ENCODE measurements at places on chromosomes 6 and 20.

DNA sequence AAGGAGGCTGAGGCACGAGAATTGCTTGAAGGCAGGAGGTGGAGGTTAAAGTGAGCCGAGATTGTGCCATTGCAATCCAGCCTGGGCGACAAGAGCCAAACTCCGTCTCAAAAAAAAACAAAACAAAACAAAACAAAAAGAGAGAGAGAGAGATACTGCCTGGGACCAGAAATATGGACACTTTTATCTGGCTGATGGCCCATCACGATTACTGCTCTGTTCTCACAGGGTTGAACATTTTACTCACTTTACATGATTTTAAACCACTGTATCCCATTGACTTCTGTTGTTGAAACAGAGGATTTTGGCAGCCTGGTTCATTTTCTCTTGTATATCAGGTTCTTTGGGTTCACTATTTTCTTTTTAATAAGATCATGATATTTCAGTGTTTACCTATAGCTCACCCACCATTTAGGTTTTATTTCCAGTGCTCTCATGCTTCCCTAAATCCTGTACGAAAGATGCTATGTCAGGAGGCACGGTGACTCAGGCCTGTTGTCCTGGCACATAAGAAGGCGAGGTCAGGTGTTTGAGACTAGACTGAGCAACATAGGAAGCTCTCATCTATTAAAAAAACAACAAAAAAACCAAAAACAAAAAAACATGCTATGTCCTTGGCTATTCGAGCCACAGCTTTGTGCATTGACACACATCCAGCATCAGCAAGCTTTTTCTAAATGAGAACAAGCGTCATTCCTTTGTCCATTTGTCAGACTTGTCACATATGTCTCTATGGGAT is 34.5 kb upstream of the RREB1 start:
- no peak for DNase-seq

DNA sequence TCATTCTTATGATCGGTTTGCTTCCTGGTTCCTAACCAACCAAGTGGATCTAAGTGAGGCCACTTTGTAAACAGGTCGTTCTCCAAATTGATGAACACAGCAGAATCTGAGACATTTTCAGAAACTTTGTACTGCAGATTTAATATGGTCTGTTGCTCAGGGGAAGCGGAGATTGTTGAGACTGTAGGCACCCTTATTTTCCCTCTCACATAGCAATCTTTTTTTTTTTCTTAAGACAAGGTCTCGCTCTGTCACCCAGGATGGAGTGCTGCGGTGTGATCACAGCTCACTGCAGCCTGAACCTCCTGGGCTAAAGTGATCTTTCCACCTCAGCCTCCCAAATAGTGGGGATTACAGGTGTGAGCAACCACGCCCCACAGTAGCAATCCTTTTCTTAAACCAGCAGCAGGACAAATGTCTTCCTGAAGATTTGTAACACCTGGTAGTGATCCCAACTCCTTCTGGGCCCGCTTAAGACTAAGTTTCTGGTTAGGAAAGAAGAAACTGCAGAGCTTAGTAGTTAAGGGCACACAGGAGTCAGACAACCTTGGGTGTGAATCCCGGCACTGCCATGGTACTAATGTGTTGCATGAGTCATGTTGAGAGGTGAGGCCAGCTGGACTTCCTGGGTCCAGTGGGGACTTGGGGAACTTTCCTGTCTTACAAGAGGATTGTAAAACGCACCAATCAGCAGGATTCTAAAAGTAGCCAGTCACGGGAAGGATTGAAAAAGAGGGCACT is 48.4 kb upstream of the EZR start:
- no peak for DNase-seq

DNA sequence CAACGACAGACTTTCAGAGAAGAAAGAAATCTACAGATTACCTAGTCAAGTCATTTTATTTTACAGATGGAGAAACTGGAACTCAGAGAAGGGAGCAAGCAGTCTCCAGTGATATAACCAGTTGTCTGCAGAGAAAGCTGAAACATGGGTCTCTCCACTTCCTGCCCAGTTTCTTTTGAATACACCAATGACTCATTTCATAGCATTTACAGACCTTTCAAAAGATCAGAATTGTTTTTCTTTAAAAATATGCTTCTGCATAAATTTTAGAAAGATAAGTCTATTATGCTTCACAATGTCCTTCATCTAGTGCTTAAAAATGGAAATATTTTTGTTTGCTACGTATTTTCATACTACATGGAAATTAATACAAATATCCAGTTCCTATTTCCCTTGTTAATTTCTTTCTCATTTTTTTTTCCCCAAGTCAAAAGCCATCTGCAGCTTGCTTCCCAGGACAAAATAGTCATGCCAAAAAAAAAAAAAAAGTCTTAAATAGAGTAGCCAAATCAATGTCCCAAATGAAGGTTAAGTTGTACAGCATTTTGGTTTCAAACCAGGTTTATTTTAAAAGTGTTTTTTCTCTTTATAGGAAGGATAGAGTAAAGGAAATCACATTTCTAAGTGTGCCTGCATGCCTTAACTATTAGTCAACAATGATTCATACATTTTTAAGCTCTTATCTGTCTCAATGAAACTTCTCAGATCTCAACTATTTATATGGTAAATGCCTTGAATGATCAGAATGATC is 36.9 kb downstream of the ARHGAP18 start:
- no peak for DNase-seq

- no peak for DNase-seq
These were observed 67.8 kb upstream of the RALY start for GRCh38 chr20:33925867-33926266.

DNA sequence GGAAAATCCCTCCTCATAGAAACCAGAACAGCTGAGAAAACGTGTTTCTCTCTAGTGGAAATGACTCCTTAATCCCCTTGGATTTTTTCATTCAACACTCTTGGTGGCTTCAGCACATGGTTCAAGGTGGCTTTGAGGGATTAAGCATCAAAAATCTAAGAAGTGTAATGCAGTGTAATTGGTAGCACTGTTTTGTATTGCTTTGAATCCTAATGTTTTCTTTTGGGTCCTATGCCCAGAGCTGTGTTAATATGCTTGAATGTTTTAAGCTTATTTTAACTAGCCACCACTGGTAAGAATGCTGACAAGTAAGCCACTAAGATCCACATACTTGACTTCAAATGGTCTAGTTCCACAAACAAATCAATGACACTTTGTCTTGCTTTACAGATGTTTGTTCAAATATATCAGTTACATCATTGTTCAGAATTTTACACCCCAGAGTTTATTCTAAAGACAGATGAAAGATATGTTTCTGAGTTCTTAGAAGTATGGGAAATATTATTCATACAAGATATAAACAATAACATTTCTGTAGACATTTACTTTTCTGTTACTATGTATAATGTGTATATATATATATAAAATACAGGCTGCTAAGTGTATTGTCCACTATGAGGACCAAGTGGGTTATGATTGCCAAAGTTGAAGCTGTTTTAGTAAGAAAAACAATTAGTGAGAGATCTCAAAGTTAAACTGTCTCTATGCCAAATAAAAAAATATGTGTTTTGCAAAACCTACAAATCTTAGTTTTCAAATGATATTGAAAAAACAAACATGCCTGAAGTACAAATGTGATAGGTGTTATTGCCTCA is 220.8 kb downstream of the OGFRL1 start:
- no peak for DNase-seq

- DNase-seq = no peak
These were observed 87.0 kb upstream of the RNF24 start for GRCh38 chr20:4102381-4102780.

- no peak for DNase-seq
These were observed 13.4 kb downstream of the PHIP start for GRCh38 chr6:79064635-79065034.

- DNase-seq = no peak
These were observed 167.6 kb downstream of the THBS2 start for GRCh38 chr6:169086020-169086419.

GRCh38 chr6:159493898-159494585 is 199.0 kb downstream of the SOD2 start:
- DNase-seq = no peak

DNA sequence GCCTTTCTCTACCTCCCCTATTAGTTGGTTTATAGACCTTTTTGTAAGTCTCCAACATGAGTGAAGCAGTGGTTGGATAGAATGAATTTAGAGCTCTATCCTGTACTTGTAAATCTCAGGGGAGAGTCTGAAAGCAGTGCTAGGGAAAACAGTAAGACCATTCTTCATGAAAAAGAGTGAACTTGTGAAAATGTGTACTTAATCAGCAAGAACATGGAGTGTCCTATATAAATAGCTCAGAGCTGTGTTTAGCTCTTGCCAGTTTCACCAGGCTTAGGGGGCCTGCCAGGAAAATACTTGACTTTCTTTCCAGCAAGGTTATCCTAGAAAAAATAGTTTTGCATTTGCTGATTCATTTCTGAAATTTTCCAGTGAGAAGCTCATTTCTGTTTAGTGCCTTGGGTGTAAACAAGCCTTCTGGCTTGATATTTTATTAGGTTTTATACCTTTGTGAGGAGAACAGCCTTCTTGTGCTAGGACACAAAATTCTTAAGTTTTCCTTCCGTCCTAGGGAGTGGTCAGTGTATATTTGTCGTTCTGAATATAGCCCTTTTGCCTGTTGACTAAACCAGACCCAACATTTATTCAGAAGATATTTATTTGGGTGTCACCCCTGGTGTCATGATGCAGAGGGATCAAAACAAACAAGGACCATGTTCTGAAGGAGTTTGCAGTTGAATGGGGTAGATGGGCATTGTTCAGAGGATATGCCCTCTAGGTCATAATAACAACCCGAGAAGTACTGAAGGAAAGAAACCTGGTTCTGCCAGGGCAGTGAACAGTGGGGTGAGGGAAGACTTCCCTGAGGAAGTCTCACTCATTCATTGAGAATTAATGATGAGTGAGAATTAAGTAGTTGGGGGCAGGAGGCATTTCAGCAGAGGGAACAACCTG is 7.6 kb downstream of the ARFGEF2 start:
- DNase-seq = no peak

DNA sequence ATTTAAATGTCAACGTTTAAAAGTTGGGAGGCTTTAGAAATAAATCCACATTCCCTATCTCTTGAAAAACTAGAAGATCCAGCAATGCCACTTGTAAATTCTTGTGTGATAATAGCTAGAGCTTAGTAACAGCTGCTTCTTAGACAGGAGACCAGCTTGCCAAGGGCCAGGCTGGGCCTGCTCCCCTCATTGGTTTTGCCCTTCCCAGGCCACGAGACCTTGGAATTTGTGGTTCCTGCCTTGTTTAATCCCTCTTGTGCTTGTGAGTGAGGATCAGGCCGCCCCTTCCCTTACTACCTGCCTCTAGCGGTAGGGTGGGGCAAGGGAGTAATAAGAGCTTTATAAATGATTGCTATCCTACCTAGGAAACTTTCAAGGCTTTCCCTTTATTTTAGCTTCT is 363.5 kb downstream of the SYNE1 start:
- no peak for DNase-seq

DNA sequence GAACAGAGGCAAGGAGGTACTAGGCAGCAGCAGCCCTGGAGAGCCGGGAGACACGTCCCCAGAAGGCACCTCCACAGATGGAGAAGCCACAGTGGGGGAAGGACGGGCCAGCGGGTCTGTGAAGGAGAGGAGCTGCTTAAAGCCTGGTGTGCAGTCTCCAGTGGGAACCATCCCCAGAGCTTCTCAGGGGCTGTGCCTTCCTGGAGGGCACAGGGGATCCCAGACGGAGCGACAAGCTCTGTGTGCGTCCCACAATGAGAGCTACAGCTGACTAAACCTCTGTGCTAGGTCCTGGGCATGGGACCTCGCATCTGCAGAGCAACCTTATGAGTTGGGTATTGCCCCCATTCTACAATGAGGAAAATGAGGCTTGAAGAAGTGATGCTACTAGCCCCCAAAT is 50.7 kb downstream of the EZR start:
- DNase-seq = no peak

- no peak for DNase-seq
These were observed 6.0 kb upstream of the ACSS1 start for GRCh38 chr20:25063981-25064380.

DNA sequence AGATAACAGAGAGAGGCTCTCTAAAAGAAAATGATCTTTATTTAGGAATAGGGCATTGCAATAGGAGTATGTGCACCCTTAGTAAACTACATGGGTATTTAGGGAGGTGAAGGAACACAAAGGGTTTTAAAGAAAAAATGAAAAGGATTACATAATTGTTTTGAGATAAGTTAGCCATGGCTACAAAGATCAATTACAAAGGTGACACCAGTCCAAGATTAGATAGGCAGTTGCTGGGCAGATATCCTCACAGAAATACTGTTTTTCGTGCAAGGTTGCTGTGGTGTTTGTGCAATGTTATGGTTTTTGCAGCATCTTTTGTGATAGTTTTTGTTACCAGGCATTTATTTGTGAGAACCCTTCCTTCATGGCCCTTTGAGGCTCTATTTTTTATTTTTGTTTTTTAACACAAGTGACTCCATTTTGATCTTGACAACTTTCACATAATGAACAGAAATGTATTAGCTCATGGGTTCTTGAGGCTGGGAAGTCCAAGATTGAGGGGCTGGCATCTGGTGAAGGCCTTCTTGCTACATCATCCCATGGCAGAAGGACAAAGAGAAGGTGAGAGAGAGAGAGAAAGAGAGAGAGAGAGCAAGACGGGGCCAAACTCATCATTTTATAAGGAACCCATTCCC is 5.6 kb upstream of the CCNC start:
- DNase-seq = no peak

DNA sequence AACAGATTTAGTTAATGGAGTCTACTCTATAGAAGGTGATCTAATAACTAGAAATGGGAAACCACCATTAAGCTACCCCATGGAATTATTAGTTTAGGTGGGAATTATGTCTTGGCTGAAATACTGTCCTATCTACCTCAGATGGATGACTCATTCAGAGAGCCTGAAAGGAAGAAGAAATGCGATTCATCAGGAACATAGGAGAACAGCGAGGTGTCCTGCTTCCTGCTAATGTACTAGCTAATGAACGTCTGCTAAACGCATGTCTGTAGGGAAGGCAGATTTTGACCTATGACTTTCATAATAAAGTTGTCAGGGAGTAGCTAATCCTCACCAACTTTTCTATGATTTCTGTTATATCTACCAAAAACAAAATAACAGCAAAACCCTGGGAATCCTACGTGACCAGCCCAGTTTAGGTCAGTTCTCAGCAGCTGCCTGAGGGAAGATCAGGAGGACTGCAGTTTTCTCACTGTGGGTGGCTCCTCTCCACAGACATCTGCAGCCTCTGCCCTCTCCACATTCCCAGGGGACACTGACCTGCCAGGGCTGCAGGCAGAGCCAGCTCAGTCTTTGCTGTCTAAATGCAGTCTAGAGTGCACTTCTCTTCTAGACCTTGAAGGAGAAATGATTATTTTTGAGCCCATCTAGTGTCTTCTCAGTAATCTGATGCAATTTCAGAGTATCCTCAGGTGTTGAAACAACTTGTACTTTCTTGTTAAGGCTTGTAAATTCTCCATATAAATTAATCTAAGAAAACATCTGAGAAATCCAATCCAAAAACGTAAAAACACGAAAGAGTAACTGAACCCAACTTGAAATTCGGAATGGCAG is 18.1 kb upstream of the SFT2D1 start:
- no peak for DNase-seq
